HTR-8/SVneo (cell line): ENCODE measurements at places on chromosomes 1 and 21.
A peak's percentile ranks its signal among the peaks of the same experiment; 100 is the strongest.

- DNase-seq: no peak
These were observed 257.5 kb downstream of the KIF26B start for GRCh38 chr1:245412306-245412705.

GRCh38 chr1:39328095-39328494 is 123.6 kb downstream of the MACF1 start:
- no peak for DNase-seq

DNA sequence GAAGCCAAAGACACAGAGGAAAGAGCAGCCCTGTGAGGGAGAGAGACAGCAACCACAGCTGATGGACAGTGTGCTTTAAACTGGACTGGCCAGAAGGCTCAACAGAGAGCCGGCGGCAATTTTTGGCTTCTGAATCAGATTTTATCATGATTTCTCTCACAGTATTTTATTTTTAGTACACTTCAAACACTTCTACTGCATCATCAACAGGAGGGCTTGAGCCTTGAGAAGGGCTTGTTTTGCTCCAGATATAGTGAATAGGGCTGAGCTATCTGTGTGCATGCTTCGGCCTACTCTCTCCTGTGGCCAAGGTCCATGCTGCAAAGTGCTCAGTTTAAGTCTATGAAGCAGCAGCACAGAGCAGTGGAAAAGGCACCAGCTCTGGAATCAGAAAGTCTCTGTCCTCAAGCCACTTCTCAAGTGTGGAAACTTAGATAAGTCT is 33.3 kb downstream of the ADCY10 start:
- DNase-seq: no peak

GRCh38 chr1:98360864-98361263 is 300.7 kb upstream of the SNX7 start:
- DNase-seq: no peak

DNA sequence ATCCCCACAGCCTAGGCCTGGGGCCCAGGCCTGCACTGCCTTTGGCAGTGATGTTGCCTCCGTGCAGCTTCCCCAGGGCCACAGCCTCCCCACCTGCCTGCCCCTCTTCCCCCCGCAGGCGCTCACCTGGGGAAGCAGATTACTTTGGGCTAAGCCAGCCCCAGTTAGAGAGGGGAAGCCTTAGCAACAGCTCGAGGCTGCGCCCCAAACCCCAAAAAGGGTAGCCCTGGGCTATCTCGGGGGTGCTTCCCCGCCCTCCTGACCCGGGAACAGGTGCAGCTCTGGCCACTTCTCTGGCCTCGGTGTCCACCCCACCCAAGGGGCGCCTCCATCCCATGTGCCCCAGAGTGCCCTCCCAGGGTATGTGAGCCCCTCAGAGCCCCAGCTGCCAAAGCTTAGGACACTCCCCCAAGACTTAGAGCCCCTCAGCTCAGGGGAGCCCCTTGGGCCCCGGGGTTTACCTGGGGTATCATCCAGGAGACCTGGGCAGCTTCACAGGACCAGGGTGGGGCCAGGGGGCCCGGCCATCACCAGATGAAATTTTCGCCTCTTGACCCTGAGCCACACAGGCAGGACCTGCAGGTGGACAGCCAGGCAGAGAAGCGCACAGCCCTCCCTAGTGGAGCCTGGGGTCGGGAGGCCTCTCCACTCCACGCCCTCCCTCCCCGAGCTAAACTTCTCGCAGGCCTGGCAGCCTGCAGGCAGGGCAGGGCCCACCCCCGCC is 3.3 kb upstream of the TTC34 start:
- no peak for DNase-seq

- DNase-seq: peak; percentile 64
These were observed 22.6 kb downstream of the PHACTR4 start for GRCh38 chr1:28392027-28392652.

DNA sequence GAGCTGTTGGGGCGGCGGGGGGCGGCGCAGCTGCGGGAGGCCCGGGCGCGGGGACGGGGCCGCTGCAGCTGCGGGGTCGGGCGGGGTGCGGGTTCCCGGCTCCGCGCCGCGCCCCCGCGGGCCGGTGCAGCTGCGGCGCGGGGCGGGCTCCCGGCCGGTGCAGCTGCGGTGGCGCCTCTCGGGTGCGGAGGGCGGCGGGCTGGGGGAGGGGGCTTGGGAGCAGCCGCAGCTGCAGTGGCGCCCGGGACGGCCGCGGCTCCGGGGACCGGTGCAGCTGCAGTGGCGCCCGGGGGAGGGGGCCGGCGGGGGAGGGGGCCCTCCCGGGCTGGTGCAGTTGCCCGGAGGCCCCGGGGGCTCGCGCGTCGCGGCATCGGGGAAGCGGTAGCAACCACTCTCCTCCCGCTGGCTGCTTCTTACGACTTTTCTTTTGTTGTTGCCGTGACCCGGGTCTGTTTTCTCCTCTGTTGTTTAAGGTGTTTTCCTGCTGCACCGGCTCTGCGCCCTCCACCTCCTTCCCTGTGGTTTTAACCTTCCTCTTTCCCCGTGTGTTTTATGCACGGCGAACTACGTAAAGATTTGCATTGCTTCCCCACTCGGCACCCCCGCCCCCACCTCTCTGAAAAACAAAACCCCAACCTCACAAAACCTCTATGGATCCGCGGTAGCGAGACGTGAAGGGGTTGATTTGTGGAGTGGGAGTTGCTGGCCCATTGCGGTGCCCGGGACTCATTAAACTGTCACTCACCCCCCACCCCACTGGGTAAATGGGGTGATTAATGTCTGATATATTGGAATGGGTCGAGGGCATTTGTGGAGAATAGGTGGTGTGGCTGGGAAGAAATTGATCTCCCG is 1.7 kb upstream of the ZBTB18 start:
- DNase-seq: peak; percentile 63

DNA sequence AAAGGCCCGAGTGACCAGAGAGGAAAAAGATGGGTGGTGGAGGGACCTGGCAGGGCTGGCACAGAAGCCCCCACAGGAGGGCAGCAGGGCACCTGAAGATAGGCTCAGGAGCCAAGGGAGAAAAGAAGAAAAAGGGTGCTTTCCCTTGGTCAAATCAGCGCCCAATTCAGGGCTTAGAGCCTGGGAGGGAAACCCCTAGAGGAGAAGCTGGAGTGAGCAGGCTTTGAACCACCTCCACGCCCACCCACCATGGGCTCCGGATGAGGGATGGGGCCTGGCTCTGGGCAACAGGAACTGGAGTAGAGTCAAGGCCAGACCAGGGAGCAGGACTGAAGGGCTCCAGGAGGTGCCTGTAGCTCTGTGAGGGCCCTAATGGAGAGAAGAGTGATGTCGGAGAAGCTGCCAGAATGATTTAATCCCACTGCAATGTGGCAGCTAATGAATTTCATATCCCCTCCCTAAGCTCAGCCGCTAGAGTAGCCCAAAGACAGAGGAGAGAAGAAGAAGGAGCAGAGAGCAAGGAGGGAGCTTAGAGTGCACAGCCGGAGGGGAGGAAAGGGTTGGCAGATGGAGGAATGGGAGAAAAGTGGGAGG is 12.0 kb upstream of the PRELP start:
- no peak for DNase-seq

- DNase-seq: peak; percentile 36
These were observed 258.3 kb downstream of the SRGAP2C start for GRCh38 chr1:121443001-121443540.

DNA sequence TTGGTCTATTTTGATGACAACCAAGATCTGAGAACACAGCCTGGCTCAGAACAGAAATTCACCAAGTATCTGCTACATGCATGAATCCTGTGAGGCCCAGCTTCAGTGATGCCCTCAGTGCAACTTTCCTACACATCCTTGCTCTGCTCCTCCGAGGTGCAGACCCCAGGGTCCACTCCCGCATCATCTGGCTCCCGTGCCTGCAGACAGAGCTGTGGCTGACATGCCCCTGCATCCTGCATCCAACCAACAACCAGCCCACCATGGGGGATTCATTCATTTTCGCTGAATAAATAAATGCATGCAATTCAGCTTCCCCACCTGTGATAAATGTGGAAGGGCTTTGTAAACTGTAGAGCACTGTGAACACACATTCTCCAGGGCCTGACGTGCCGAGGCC is 112.3 kb downstream of the GLIS1 start:
- no peak for DNase-seq

GRCh38 chr1:211474451-211474850 is 17.5 kb downstream of the RD3 start:
- DNase-seq: no peak

DNA sequence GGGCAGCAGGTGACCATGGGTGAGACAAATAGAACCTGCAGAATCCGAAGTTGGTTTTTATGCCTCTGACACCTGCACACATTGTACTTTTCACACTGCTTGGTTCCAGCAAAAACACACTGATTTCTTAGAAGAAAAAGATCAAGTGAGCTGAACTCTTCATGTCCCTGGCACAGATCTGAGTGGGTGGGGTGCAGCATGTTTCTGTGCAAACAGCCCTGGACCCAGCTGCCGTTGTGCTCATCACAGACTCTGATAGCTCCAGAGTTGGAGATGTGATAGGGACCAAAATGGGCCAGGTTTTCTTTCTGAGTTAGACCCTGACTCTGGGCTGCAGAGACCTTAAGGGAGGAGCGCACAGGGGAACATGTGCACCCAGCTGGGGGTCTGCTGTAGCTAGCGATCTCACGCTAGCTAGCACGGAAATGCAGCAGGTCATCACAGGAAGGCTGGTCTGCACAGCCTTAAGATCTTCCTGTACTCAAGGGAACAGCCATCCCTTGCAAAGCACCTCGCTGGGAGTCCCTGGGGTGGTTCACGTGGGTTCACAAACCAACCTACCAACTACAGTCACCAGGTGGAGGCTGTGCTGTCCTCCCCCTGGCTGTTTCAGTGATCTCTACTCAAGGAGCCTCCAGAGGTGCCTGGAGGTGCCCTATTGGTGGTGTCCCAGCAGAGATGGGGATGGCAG is 291.1 kb downstream of the PTPRU start:
- DNase-seq: no peak

- DNase-seq: no peak
These were observed 35.0 kb downstream of the DNAJC6 start for GRCh38 chr1:65344171-65344814.

DNA sequence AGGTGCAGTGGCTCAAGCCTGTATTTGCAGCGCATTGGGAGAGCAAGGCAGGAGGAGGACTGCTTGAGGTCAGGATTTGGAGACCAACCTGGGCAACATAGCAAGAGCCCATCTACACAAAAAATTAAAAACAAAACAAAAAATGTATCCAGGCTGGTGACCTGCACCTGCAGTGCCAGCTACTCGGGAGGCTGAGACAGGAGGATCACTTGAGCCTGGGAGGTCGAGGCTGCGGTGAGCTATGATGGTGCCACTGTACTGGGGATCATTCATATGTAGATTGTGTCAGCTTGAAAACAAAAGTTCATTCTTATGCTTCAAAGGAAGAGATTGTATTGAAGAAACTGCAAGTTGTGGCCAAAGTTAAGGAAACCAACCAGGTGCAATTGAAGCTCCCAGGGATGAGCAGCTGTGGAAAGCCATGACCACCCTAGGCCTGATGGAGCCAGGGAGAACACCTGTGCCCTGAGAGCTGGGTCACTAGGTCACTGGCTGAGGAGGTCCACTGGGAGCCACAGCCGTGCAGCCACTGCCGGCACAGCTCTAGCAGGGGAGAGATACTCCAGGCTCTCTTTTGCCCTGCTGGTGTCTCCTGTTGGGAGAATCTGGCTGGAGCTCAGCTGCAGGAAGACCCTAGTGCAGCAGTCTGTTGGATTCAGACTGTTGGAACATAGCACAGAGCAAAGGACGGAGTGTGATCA is 13.3 kb upstream of the BRWD1 start:
- DNase-seq: no peak

GRCh38 chr1:238104752-238105151 is 214.0 kb upstream of the ZP4 start:
- DNase-seq: no peak

DNA sequence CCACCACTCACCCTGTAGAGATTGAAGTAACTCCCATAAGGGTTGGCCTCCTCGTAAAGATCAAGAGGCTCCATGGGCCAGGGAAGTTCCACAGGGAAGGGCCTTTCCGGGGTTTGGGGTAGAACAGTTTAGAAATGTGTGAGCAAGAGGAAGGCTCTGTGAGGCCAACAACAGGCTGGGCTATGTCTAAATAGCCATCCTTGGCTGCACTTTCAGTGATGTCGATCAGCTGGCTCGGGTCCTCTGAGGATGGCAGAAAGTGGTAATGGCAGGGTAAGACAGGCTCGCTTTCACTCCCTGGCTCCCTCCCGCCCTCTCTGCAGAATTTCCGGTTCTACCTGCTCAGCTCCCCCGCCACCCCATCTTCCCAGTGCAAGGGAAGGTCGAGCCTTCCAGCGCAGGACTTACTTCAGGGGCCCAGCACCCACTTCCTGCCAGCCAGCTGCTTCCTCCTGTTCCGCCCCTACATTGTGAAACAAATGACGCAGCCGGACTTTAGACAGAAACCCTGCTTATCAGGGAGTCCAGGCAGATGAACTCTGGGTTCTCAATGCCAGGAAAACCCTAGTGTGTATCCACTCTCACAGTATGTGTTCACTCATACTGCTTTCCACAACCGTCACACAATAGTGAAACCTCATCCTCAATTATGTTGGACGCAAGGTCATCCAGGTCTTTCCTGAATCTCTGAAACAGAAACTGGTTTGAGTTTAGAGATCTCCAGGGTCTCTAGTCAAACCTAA is 7.3 kb downstream of the F11R start:
- peak; percentile 73 for DNase-seq

DNA sequence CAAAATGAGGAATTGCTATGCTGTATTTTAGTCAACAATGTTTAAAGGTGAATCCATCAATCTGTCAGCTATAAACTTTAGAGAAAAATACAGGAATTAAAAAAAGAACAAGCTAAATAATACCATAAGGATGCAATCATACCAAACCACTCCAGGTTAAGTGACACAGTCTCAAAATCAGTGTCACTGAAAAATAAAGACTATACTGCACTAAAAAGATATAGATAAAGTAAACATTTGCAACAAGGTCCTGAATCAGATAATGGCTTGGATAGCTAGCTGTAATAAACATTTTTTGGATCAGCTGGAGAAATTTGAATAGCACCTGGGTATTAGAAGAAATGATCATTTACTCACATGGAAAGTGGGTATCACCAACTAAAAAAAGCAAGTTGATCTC is 7.8 kb downstream of the GPBP1L1 start:
- no peak for DNase-seq

GRCh38 chr1:54604572-54605370 is 18.6 kb downstream of the FAM151A start:
- no peak for DNase-seq

- no peak for DNase-seq
These were observed 551 bp downstream of the ZRANB2 start for GRCh38 chr1:71080230-71080738.

DNA sequence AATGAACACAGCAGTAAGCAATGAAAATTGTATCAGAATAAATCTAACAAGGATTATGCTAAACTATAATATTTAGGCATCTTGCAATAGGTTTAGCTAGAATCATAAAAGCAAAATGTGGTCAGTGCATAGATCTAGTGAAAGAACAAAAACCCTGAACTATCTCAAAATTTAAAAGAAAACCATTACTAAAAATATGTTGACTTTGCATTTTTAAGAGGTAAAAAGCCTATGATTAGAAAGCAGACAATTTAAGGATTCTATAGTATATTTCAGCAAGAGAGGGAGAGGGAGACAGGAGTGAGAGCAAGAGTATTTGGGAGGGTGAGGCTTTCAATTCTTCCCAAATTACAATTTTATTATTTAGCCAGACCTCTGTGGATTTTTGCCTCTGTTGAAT is 219.4 kb downstream of the TTLL7 start:
- DNase-seq: no peak
